ENCODE measurements at places on chromosomes 2 and 18. TPM values are rescaled to one million over a fixed set of nuclear protein-coding genes. Genes with fewer than 3 reads are reported as not detected.

GALR1 gene
- total RNA-seq, result not detected

MSTN gene
- total RNA-seq, result not detected

MGAT4A gene
- 0.53 TPM for total RNA-seq

DSC2 gene
- 19.4 TPM for total RNA-seq

HAUS1 gene
- 92.2 TPM for total RNA-seq

CFAP65 gene
- not detected for total RNA-seq

B3GNT2 gene
- 41.3 TPM for total RNA-seq

HOXD8 gene
- total RNA-seq, result not detected

POLE4 gene
- 35.3 TPM for total RNA-seq

GREB1 gene
- 0.31 TPM for total RNA-seq

SLC16A14 gene
- 0.34 TPM for total RNA-seq

FSHR gene
- total RNA-seq, result not detected

GRHL1 gene
- total RNA-seq, result 10.1 TPM

DIPK1C gene
- total RNA-seq, result not detected

BBS5 gene
- 3.4 TPM for total RNA-seq

SUMO1 gene
- total RNA-seq, result 102 TPM

SOCS6 gene
- total RNA-seq, result 13.0 TPM

CERS6 gene
- 25.1 TPM for total RNA-seq

UGT1A10 gene
- total RNA-seq, result not detected

UGT1A5 gene
- total RNA-seq, result not detected

CYTIP gene
- total RNA-seq, result not detected

DCC gene
- not detected for total RNA-seq

SNORC gene
- total RNA-seq, result 1.2 TPM

SPHKAP gene
- total RNA-seq, result not detected

Data from hair follicular keratinocyte (primary cell).